ENCODE measurements at places on chromosomes 13 and 19.

DNA sequence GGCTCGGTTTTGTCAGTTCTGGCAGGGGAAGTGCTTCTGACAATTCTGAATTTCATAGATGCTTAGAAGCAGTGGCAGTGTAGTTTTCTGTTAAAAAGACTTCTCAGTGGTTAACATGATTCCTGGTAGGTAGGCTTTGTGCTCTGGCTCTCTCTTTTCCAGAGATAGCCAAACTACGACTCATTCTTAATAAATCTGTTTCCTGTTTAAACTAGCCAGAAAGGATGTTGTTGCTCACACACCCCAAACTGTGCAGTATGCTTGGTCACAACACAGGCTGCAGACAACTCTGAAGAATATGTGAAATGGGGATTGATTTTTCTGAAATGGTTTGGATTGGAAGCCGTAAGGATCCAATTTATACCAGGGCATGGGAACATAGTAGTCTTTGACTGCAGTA, 711.5 kb downstream of the PCDH17 start:
- DNase-seq: no peak

- no peak for DNase-seq
These were observed 1189.7 kb downstream of the EFNB2 start for GRCh38 chr13:105345730-105346129.

DNA sequence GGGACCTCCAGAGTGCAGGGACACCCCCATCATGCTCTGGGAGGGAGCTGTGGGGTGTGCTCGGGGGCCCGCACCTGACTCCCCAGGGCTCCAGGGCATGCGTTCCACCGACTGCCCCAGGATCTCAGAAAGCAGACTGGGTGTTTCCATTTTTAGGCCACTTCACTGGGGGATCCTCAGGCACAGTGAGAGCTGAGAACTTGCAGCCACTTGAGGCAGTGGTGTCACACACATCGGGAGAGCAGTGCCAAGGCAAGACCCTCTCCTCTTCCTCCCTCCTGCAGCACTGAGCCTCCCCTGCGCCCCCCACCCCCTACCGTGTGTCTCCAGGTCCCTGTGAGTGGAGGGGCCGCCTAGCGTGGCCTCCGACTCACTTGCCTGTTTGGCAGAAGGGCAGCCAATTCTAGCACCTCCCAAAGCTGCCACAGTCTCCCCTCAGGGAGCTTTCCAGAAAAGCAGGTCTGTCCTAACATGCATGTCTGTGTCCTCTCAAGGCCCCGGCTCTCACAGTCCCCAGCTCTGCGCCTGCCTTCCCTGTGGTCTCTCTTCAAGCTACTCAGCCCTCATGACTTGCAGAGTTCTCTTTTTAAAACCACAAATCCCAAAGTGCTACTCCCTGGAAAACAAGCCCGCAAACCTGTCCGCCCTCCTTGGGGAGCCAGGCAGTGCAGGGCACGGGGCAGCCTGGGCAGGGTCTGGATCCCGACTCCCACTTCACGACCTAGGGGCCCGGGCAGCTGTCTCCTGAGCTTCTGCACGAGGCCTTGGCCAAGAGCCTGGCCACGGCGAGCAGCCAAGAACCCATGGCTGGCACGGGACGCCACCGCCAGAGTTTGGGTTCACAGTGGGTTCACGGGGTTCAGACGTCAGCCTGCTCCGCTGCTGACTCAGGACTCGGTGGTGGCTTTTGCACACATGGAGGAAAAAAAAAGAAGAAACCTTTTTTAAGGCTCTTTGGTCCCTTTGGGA, 94.1 kb downstream of the STK24 start:
- DNase-seq: no peak

- DNase-seq: no peak
These were observed 65.9 kb downstream of the ENOX1 start for GRCh38 chr13:43720780-43721397.
